ENCODE measurements at places on chromosomes 7 and 10.

GRCh38 chr7:117069379-117069778, 116.1 kb downstream of the ST7 start:
- DNase-seq: no peak

DNA sequence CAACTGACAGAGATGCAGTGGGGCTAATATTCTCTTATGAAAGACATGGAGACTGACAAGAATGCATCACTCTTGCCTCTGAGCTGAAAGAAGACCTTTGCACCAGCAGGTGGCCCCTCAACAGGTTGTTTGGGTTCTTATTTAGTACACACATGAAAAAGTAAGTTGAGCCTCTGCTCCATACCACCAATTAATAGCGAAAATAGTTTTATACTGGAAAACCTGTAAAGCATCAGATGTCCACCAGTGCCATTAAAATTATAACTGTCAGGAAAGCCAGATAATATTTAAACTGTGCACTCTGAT, 26.3 kb upstream of the FAM13C start:
- no peak for DNase-seq

DNA sequence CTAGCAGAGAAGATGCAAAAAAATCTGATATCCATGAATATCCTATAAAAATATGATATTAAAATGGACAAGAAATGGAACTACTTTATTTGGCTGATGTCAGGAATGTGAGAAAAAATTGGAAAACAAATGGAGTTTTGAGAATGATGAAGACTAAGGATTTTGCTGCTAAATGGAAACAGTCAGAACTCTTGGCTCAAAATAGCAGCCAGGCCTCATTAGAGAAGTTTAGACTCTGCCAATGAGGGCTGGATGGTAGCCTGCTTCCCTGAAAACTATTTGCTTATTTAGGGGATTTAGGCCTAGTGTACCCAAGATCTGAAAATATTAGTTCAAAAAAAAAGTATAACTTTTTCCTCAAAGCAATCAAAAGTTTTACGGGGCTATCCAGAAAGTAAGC, 458.5 kb downstream of the TFEC start:
- no peak for DNase-seq

- DNase-seq: no peak
Observed at GRCh38 chr7:32914184-32914583, 22.6 kb upstream of the KBTBD2 start.

DNA sequence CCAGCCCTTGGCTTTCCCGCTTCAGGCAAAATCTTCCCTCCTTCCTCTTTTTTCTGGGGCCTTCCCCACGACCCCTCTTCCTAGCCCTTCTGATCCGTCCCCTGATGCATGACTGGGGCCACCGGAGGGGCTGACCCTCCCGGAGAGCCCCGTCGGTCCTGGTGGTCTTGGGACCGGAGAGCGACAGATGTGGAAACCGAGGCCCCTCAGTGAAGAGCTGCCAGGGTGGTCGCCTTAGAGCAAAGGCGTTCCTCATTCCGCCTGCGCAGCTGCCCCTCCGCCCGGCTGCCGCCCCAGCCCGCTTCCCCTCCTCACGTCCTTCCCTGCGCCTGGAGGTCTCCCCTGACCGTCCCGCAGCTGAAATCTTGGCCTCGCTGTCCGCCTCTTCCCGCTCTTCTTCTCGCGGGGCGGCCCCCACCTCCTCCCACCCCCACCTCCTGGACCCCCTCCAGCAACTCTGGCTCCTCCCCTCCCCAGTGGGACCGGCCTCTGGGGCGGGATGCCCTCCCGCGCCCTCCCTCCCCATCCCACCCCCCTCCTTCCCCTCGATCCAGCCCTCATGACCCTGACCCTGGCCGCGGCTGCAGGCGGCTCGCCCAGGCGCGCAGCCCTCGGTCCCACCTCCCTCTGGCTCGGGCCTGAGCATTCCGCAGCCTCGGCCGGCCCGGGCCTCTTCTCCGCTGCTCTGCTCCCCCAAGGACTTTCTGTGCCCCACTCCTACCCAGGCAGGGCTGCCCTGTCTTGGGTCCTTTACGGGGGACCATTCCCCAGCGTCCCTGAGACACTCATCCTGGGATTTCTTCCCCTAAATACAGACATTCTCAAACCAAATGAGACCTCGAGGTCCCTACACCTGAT, at the start of gene RARRES2:
RARRES2 (minus strand) TSS at position 367 of the 858 bp plus-strand sequence. CDS start 1,020 bp downstream, outside the sequence.
- no peak for DNase-seq

- no peak for DNase-seq
Observed at GRCh38 chr10:94085288-94085687, 91.6 kb downstream of the PLCE1 start.

GRCh38 chr7:22662036-22662435, 65.0 kb upstream of the IL6 start:
- no peak for DNase-seq

DNA sequence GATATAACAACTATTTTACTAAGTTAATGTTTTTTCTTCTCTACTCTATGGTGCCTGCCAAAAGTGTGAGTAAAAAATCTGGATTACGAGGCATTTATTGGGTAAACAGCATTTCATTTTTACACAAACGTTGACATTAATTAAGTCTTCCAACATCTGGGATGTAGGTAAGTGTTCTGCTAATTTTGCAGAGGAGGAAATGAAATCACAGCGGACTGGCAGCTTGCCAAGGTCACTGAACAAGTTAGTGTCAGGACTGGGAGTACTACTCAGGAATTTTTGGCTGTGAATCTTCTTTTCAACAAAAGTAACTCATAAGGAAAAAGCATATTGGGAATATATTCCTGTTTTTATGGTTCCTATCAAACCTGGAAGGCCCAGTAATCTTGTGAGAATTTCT, 612.1 kb upstream of the FZD8 start:
- no peak for DNase-seq

GRCh38 chr7:150400008-150400787, 21.1 kb downstream of the ZNF775 start:
- no peak for DNase-seq

DNA sequence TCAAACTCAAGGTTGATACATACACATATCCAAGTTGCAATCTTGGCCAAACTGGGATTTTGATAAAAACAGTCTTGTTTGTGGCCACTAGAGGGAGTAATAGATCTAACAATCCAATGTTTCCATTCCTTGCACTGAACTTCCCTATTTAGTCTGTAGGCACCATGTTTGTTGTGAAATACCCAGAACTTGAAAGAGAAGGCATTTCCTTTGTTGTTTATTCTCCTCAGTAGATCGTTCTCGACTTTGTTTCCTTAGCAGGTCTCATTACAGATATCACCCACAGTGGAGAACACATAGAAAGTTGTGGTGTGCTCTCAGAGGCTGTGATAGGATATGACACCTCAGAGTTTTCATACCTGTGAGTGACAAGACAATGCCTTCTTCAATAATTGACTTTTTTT, 70.3 kb upstream of the MXI1 start:
- DNase-seq: peak; percentile 53

DNA sequence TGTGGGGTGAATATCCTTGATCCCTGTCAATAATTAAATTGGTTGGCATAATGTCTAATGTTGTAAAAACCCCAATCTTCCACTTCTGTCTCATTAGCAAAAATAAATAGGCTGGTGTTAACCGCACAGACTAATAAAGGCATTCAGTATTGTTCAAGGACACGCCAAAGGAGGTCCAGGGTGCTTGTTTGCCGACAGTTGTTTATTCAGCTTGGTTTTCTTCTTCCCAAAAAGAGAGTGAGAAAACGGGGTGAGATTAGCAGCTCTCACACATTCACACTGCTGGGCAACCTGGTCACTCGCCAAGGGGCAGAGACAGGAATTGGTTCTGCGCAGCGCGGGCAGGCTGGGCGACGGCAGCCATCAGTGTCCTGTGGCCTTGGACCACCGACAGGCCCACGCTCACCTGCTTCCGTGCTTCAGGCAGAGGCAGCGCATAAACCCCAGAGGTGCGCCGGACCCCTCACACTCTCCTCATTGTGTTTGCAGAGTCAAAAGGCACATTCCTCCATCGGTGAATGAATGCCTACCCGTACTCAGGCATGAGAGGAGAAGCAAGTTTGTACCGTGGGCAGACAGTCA, 26.2 kb upstream of the LMBR1 start:
- no peak for DNase-seq

DNA sequence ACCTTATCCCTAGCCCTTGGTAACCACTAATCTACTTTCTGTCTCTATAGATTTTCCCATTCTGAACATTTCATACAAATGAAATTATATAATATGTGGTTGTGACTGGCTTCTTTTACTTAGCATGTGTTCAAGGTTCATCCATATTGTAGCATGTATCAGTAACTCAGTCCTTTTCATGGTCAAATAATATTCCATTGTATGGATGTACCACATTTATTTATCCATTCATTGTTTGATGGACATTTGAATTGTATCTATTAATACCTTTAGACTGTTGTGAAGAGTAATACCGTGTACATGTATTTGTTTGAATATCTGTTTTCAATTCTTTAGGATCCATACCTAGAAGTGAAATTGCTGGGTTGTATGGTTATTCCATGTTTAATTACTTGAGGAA, 210.2 kb downstream of the BMPER start:
- no peak for DNase-seq

DNA sequence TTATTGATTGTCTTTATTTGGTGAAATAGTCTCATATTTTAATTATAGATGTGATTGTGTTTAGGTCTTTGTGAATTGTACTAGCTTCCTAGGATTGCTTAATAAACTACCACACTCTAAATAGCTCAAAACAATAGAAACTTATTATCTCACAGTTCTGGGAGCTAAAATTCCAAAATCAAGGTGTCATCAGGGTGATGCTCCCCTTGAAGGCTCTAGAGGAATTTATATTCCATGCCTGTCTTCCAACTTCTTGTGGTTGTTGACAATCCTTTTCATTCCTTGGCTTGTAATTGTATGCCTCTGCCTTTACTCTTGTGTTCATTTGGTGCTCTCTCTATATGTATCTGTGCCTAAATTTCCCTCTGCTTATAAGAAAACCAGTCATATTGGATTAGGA, 155.3 kb upstream of the AKR1E2 start:
- DNase-seq: no peak

DNA sequence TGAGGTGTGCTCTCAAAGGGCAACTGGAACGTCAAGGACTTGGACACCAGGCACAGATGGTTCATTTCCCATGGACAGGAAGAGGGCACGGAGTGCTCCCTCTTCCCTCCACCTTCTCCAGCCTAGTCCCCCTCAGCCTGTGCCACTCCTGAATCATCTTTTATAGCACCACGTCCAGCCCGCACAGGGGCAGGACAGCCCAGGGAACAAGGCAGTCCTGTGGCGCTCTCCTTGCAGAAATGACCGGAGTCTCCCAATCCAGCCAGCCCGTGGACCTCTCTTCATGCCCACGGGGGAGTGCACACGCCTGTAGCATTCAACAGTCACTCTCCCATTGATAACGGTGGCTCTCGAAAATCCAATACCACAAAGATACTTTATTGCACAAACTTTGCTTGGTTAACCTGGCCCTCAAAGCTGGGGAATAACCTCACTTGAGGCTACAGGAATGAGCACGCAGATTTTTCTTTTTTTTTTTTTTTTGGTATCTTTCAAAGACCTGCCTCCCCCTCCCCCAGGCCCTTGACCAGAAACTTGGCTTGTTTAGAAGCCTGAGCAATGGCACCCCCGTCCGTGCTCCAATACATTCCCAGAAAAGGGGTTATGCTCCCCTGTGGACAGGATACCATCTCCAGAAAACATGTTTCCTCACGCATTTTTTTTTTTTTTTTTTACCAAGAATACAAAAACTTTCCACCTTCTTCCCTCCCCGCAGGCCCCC, 733 bp downstream of the PRKCQ start:
- DNase-seq: no peak

GRCh38 chr10:43680035-43680434, 31.4 kb upstream of the ZNF32 start:
- DNase-seq: no peak

DNA sequence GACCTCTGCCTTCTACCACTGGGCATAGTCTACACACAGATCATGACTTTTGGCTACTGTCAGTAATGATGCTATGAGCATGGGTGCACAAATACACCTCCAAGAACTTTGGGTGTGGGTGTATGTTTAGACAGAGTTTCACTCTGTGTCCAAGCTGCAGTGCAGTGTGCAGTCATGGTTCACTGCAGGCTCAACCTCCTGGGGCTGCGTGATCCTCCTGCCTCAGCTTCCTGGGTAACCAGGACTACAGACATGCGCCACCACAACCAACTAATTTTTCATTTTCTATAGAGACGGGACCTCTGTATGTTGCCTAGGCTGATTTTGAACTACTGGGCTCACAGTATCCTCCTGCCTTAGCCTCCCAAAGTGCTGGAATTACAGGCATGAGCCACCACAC, 194.4 kb downstream of the NSUN6 start:
- no peak for DNase-seq

DNA sequence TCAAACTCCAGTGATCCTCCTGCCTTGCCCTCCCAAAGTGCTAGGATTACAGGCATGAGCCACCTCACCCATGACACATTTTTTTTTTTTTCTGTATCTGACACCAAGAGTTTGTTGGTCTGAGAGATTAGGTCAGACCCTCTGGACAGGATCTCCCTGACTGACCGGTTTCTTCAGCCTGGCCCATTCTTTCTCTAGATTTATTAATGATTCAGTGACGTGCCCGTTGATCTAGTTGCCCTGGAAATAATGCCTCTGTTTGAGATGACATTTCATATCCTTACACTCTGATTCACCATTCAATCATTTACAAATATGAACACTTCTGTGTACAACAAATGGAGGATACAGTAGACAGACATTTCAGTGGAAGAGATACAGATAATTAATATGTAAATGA, 1.4 kb upstream of the ZNF212 start:
- DNase-seq: no peak

GRCh38 chr7:50368366-50368765, 63.9 kb downstream of the IKZF1 start:
- DNase-seq: no peak

- DNase-seq: no peak
Observed at GRCh38 chr7:132666071-132666773, 90.0 kb upstream of the PLXNA4 start.

GRCh38 chr7:80725181-80725611, 86.8 kb downstream of the CD36 start:
- no peak for DNase-seq

DNA sequence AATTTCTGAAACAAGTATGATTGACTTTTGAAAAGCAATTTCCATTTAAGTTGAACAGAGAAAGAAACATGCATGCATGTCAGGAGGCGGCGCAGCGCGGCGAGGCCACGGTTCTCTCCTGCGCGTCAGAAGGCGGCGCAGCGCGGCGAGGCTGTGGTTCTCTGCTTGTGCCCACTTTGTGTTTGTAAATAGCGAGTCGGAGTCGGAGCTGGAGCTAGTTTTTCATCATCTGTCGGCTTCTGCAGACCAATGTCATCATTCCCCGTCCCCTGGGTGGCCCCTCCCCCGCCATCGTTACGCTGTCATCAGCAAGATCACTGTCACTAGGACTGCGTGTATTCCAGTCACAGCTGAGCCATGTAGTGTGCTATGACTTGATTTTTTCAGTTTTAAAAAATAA, 49.2 kb downstream of the INPP5A start:
- no peak for DNase-seq
